ENCODE measurements at places on chromosomes 4 and X.

GRCh38 chr4:1972414-1972813, 36.4 kb downstream of the NELFA start:
- DNase-seq: no peak

- no peak for DNase-seq
Measured at GRCh38 chr4:112952313-112952700, 97.1 kb upstream of the ANK2 start.

GRCh38 chrX:68762766-68763165, 66.1 kb upstream of the EFNB1 start:
- no peak for DNase-seq

GRCh38 chrX:27336466-27337091, 126.6 kb downstream of the PPP4R3C start:
- no peak for DNase-seq

DNA sequence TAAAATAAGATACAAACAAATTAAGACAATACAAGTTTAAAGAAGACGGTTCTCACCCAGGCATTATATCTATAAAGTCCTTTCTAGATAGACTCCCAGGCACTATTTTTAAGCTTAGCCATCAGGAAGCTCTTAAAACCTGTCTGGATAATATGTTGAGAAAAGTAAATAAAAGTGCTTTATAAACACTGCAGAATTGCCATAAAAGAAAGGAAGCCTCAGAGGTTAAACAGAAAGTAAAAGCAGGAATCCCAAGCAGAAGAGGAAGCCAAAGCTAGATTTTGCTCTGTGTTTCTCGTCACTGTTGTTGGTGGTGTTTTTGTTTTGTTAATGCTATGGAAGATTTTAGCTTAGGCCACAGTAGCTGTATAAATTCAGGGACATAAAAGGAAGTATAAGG, 1267.3 kb downstream of the PCDH19 start:
- DNase-seq: no peak

DNA sequence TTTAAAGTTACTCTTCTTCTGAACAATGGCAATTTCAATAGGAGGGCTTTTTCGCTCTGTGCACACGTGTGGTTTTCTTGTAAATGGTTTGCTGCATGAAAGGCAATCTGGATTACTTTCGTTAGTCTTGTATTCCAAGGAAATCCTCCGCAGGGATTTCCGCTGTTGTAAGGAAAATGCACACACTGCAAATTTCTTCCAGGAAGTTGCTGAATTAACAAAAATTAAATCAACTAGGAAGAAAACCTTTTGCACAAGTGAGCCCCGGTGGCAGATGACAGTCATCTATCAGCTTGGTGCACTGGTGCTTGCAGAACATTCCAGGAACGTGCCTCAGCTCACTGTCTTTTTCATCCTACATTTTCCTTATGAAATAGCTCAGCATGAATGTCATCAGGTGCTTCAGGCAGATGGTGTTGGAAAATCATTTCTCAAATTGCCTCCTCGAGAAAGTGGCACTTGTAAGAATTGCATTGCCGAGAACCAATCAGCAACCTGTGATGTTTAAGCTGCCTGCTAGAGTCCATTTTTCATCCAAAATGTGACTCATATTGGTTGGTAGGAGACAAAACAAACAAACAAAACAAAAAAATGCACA, 272.4 kb upstream of the VCX start:
- no peak for DNase-seq

GRCh38 chr4:71608678-71609071, 175.2 kb downstream of the GC start:
- DNase-seq: no peak

- no peak for DNase-seq
Measured at GRCh38 chrX:2466876-2467656, 33.7 kb downstream of the DHRSX start.

DNA sequence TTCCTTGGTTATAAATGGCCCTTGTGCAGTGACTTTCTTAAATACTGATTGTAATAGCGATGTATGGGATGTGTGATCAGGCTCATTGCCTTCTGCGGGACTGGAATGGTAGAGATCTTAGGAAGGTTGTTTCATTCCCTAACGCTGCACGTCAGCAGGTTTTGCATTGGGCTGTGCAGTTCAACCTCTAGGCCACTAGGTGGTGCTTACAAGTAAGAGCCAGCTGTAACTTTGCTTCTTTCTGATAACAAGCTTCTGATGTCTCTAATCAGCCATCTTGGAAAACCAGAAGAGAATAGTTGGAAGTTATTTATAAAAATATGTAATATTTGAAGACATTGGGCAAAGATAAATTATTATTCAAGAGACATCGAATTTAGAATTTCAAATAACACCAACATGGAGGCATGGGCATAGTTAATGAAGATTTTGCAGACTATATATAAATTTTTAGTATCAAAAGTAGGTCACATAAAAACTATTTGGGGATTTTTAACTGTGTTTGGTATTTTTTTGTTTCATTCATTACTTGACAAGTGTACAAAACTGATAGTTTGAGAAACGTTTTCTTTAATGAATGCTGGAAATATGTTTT, 339.7 kb upstream of the PCDH7 start:
- no peak for DNase-seq

GRCh38 chr4:38964942-38965775, 67.0 kb downstream of the TMEM156 start:
- no peak for DNase-seq

GRCh38 chr4:78971326-78971725, 32.1 kb upstream of the PAQR3 start:
- no peak for DNase-seq

DNA sequence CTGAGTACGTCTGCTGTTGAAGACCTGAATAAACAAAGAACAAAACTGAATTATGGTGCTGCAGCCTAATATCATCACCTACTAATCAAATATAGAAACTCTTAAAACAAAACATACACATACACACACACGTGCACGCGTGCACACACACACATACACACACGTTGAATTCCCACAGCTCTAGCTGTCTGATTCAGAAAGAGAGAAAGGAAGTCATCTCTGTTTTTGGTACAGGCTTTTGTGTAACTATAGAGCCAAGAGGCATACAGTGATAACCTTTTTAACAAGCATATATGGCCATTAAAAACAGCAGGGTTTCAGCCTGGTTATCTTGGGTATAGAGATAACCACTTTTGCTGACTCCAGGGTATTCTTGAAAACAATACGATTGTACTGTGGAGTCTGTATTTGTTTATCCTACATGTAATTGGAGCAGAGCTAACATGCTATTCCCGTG, 823.2 kb downstream of the CCSER1 start:
- DNase-seq: no peak

- no peak for DNase-seq
Measured at GRCh38 chr4:175927121-175927520, 115.1 kb upstream of the GPM6A start.

GRCh38 chr4:142954415-142954814, 108.3 kb upstream of the INPP4B start:
- no peak for DNase-seq

- DNase-seq: no peak
Measured at GRCh38 chr4:138843616-138844015, 172.0 kb upstream of the NOCT start.

GRCh38 chr4:7962609-7963508, 23.2 kb upstream of the AFAP1 start:
- DNase-seq: no peak

GRCh38 chr4:149521611-149522425, 293.8 kb downstream of the IQCM start:
- DNase-seq: no peak

- DNase-seq: no peak
Measured at GRCh38 chr4:120228086-120228485, 161.4 kb upstream of the MAD2L1 start.

- DNase-seq: no peak
Measured at GRCh38 chr4:88791274-88791673, 93.6 kb upstream of the NAP1L5 start.

DNA sequence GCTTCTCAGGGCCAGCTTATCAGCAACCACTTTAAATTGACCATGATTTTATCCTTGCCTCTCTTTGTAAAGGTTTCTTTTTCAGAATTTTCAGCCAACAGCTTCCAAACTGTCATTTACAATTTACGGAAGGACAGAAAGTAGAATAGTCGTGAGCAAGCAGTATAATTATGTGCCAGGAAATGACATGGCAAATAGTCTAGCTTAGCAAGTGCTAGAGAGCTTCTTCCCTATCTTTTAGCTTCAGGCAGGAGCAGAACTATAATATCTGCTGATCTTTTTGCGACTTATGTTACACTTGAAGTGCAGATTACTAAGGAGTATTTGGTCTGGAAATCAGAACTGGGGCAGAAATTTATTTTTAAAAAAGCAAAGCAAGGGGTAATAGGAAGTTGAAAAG, 123.0 kb upstream of the AP1S2 start:
- no peak for DNase-seq

- no peak for DNase-seq
Measured at GRCh38 chr4:42768125-42768748, 111.3 kb upstream of the ATP8A1 start.

DNA sequence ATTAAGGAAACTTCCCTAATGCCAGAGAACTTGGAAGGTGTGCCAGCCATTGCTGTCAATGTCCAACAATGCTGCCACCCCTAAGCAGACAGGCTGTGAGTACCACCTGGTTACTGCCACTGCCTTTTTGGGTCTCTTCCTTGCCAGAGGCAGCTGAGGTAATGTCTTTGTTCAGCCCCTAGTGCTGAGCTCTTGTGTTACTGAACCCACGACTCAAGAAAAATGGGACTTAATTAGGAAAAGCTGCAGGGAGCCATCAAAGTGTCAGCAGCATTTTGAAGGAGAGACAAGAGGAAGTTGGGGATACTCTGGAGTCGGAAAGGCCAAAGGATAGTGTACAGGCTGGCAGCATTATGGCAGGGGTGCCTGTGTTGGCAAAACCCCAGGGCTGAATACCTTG, 283.7 kb downstream of the AFF2 start:
- DNase-seq: no peak

DNA sequence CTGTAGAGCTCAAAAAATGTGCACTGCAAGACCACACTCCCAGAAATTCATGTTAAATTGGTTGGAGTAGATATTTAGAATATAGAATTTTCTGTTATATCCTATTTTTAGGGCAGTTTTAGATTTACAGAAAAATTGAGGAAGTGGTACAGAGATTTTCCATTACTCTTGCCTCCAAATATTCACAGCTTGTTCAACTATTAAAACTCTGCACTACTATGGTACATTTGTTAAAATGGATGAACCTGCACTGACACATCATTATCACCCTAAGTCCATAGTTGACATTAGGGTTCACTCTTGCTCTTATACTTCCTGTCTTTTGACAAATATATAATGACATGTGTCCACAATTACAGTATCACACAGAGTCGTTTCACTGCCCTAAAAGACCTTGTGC, 1724.5 kb downstream of the C4orf33 start:
- no peak for DNase-seq

GRCh38 chr4:3193531-3194203, 55.3 kb upstream of the MSANTD1 start:
- DNase-seq: no peak

DNA sequence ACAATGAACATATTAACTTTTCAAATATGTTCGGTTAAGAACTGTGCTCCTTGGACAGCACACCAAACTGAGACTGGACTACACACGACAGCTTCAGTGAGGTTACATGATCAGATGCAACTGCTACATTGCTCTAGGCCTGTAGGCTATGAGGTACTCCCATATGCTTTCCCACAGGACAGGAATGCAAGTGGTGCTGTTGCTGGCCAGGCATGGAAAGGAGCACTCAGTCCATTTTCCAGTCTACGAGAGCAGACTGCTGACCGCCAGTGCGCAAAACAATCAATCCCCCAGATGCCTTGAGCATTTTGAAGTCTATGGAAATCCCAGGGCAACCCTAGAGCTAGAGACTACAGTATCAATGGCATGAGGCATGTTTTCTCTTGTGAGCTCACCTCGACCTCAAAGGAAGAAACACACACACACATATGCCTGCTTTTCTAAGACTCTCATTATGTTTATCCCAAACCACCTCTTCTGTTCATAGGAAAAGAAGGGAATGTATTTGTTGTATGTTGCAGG, 70.8 kb upstream of the SPP1 start:
- no peak for DNase-seq

- DNase-seq: no peak
Measured at GRCh38 chr4:86967798-86968197, 33.0 kb downstream of the AFF1 start.

- no peak for DNase-seq
Measured at GRCh38 chr4:82428526-82428968, 1.7 kb downstream of the HNRNPDL start.

- no peak for DNase-seq
Measured at GRCh38 chr4:26030260-26030667, 116.2 kb downstream of the SMIM20 start.

GRCh38 chrX:74370487-74370886, 50.8 kb upstream of the SLC16A2 start:
- no peak for DNase-seq

DNA sequence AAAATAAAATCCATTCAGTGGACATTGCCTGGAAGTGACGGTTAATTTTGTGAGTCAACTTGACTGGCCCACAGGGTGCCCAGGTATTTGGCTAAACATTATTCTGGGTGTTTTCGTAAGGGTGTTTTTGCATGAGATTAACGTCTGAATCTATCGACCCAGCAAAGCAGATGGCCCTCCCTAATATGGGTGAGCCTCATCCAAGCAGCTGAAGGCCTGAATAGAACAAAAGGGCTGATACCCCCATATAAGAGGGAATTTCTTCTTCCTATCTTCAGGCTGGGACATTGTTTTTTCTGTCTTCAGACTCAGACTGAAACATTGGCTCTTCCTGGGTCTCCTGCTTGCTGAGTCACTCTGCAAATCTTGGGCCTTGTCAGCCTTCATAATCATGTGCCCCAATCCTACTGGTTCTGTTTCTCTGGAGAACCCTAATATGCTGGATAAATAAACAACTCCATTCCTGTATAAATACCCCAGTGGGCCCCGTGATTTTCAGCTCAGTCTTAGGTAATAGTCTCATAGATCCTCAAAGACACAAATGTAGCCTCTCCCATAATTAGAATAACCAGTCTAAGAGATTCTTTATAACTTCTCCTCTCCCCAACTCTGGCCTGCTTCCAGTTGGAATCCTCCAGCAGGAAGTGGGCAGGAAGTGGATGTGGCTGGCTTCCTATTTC, 33.1 kb upstream of the DDX3X start:
- DNase-seq: no peak

GRCh38 chrX:65668377-65669310, 1.2 kb downstream of the MSN start:
- peak; percentile 2 for DNase-seq

DNA sequence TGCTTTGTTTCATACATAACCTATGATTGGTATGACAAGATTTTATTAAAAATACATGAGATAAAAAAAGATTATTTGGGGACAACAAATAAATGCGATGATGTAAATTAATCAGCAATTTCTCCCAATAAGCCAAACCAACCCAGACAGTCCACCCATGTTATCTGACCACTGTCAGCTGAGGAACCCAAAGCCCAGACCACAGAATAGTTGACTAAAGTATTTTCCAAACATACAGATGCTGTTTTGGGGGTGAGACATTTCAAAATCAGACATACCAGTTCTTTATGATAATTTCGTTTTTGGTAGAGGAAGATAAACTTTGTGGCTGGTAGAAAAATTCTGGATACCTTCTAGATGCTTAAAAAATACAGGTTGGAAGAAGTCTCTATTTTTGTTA, 650.8 kb upstream of the FAM241A start:
- no peak for DNase-seq
